ENCODE measurements at places on chromosomes 12 and 14. TPM values are rescaled to one million over a fixed set of nuclear protein-coding genes. Genes with fewer than 3 reads are reported as not detected.

GYS2 gene
- polyA plus RNA-seq, result 0.14 TPM

TMPRSS12 gene
- polyA plus RNA-seq, result not detected

FGD6 gene
- 2.3 TPM for polyA plus RNA-seq

NTF3 gene
- polyA plus RNA-seq, result 1.6 TPM

TESPA1 gene
- polyA plus RNA-seq, result 24.0 TPM

MGP gene
- polyA plus RNA-seq, result 149 TPM

ITGB7 gene
- 9.5 TPM for polyA plus RNA-seq

Data from thymus (tissue), 14 donors.